ENCODE measurements at places on chromosomes 4 and X.
A peak's percentile ranks its signal among the peaks of the same experiment; 100 is the strongest.

- DNase-seq = no peak
Observed at GRCh38 chr4:80017125-80017854, 55.7 kb downstream of the ANTXR2 start.

GRCh38 chrX:107713203-107713542 is 62.4 kb downstream of the TSC22D3 start:
- peak; percentile 18 for DNase-seq

DNA sequence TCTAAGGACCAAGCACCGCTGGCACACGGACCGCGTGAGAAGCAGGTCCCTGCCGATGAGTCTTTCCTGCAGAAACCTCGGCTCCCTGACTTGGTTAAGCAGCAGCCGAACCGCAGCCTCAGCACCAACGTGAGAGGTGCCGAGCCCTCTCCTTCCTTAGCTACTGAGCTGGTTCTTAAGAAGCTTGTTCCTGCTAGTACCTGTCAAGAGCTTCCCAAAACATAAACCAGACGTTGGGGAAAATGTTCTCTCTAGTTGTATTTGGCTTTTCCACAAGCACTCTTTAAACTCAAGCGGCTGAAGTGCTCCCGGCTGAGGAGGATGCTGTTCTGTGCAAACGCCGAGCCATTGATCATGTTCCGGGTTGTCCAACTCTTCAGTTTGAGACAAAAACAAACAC is 29.3 kb upstream of the TLR3 start:
- no peak for DNase-seq

DNA sequence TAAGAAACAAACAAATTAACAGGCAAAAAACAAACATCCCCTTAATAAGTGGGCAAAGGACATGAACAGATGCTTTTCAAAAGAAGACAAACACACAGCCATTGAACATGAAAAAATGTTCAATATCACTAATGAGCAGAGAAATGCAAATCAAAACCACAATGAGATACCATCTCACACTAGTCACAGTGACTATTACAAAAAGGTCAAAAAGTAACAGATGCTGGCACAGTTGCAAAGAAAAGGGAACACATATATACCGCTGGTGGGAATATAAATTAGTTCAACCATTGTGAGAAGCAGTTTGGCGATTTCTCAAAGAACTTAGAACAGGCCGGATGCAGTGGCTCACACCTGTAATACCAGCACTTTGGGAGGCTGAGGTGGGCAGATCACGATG is 146.1 kb upstream of the NEIL3 start:
- DNase-seq = no peak

DNA sequence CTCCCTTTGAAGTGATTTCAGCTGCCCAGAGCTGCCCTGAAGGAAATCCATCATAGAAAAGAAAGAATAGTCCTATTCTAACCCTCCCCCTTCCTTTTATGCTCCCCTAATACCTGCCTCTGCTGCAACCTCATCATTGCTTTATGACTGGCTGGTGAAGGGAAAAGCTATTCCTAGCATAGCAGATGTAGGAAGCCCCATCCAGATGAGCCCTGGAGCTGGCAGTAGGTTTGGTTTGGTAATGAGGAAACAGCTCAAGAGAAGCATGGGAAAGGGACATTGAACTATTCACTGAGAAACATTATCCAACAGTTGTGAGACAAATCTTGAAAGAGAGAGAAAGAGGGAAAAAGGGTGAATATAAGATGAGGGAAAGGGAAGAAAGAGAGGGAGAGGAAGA is 29.2 kb downstream of the ARSJ start:
- no peak for DNase-seq

- DNase-seq = peak; percentile 64
Observed at GRCh38 chr4:8391972-8392371, 48.6 kb downstream of the ACOX3 start.

DNA sequence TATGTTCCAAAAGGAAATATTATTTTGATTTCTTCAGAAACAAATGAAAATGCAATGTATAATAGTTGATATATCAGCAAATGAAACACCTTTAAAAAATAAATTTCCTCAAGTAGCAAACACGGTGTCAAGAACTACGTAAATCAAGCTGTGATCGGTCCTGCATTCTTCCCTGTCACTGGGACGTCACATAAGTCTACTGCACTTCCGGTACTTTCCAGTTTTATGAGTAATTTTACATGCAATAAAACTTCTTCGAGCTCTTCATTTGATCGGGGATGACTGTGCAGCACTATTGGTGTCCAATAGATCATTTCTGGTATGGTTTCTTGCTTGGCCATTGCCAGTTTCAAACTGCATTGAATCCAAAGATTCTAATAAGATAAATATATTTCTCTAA is 114.0 kb upstream of the VEGFC start:
- DNase-seq = no peak

- DNase-seq = no peak
Observed at GRCh38 chr4:119105605-119106004, 30.0 kb upstream of the MYOZ2 start.

GRCh38 chr4:102824398-102824797 is 3.0 kb downstream of the UBE2D3 start:
- no peak for DNase-seq

DNA sequence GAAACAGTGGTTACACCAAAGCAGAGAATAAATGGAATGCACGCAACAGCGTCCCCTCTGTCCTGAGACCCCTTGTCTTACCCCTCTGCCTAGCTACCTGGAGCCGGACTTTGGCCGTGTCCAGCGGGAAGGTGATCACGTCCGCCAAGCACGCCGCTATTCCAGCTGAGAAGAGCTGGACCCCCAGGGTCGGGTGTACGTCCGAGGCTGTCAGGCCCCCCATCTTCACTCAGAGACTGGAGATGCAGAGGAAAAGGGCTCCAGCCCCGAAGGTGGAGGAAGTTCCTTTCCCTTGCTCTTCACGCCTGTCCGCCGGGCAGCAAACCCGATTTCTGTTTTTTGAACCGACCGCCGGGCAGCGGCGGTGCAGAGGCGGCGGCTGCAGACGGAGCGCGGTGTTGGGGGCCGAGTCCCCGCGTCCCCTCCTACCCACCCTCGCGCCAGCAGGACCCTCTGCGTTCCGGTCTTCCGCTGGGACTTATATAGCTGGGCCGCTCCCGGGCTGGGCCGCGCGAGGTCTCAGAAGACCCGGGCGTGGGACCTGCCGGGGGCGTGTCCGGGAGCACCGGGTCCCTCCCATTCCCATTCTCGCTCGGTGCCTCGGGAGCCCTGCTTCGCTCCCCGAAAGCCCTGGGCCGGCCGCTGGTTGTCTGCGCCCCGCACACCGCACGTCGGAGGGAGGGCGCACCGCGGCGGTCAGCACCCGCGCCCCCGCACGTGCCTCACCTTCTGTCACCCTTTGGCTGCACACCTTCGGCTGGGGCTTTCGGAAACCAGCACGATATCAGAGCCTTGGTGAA is at the start of gene UCP1:
Gene UCP1, minus strand, starts transcription at position 455 of the 800 bp plus-strand sequence. Its CDS starts 232 bp downstream, at position 223.
- DNase-seq = peak; percentile 25

DNA sequence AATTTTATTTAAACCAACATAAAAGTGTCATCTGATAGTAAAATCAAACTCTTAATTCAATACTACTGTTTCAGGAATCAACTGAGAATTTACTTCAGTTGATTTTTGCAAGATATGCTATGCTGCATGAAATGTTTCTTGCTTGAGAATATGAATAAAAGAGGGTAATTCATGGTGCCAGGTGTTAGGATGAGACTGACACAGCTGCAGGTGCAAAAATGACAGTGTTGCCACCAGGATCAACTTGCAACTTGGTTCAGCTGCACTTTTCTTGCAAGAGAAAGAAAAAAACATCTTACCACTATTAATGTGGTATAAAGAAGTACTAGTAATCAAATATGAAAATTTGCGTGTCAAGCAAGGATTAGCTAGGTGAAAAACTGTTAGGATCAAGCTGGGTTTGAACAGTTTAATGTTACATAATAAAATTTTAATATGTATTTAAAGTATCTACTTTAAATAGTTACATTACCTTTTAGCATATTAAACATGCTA is 49.7 kb downstream of the CHIC2 start:
- no peak for DNase-seq

- peak; percentile 28 for DNase-seq
Observed at GRCh38 chrX:40174001-40174853, 76.5 kb upstream of the BCOR start.

GRCh38 chr4:48255072-48255958 is 14.3 kb downstream of the TEC start:
- no peak for DNase-seq

GRCh38 chrX:108271397-108271787 is 166.8 kb downstream of the COL4A6 start:
- no peak for DNase-seq

DNA sequence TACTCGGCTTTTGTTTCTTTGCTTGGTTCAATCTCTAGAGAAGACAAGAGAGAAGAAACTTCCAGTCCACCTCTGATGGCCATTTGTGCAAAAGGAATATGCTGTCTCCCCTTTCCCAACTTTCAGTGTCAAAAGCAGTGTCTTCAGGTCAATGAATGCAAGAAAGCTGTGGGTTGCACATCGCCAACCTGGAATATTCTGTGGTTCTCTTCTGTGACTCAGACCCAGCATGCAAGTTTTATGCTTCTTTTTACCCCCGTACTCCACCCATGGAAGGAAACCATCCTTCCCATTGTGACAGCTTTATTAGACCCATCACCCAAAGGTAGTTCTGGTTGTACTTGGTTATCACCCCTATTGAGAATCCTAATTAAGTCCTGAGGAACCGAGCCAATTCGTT is 135.6 kb upstream of the MBNL3 start:
- no peak for DNase-seq

DNA sequence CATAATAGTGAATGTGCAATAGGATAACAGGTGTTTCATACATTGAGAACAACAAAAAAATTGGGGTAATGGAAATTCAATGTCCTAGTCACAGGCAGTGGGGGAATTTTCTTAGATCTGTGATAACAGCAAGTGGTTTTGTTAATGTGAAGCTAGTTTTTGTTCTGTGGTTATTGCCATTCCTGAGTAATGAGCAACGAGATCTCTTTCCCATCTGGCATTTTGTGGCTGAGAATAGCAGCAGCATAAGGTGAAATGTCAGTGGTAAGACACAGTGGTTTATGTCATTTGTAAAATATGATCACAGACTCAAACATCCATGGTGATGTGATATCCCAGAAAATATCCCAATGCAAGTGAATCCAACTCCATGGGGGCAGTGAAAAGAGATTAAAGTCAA is 497.5 kb downstream of the KCNIP4 start:
- no peak for DNase-seq

DNA sequence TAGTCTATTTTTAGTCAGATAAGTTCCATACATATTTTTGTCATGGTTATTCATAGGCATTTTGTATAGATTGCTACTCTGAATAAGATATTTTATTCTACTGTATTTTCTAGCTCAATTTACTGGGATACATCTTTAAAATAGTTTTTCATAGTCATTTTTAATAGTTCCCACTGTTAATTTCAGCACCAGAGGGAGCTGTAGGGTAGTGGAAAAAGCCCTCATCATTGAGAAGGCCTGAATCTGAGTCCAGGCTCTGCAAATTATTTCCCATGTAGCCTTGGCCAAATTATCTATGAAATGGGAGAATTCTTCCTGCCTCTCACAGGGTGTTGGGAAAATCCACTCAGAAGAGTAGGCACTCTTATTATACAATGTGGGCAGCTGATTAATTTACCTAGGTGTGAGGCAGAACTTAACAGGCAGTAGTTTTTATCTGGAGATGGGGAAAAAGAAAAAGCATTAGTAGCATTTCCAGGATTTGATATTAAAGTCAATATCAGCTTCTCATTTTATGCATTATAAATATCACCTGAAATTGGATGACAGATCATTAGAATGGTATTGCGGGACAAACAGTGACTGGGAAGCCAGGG is 102.9 kb upstream of the PAQR3 start:
- DNase-seq = peak; percentile 26

- DNase-seq = no peak
Observed at GRCh38 chr4:11116940-11117339, 311.8 kb downstream of the HS3ST1 start.

GRCh38 chrX:37745835-37746217 is 34.0 kb upstream of the CYBB start:
- no peak for DNase-seq

DNA sequence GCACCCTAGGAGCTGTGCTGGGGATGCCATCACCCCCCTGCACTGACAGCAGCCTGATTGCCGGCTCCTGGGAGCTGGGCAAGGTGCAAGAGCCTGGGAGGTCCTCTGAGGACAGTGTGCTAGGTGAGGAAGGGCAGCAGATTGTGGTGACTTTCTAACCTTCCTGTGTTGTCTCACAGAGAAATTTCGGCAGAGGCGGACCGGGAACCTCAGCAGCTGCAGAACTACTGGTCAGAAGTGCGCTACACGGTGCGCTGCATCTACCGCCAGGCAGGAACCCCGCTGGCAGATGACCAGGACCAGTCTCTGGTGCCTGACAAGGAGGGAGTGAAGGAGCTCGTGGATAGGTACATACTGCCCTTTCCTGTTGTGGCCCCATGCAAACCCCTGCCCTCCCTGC is 89.8 kb downstream of the FAM193A start:
- no peak for DNase-seq

- no peak for DNase-seq
Observed at GRCh38 chr4:152458801-152459302, 77.0 kb downstream of the FBXW7 start.

GRCh38 chr4:179040259-179040658 is 1598.0 kb upstream of the AGA start:
- no peak for DNase-seq

All from testis (tissue), 5 donors.